ENCODE measurements at places on chromosomes 2 and 18.

DNA sequence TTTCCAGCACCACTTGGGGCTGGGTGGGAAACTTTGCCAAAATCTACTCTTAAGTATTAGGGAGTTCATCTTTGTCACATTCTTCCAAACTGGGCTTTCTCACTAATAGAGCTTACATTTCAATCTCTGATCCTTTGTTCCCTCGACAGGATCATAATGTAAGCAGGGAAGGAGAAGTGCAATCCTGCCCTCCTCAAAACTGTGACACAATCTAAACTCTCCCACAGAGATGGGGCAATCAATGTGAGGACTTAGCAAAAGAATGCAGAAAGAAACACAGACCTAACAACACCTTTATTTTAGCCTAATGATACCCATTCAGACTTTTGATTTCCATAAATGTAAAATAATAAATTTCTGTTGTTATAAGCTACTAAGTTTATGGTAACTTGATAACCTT is 40.8 kb downstream of the DSEL start:
- no peak for DNase-seq

GRCh38 chr2:201403880-201404279 is 46.7 kb upstream of the FLACC1 start:
- DNase-seq = no peak

GRCh38 chr2:208265801-208266552 is at the start of gene PIKFYVE:
Gene PIKFYVE (plus strand): TSS chr2:208266255. CDS start chr2:208271520, 5,265 bp downstream.
- DNase-seq = peak; percentile 96

GRCh38 chr2:231563378-231563961 is 29.2 kb upstream of the TEX44 start:
- peak; percentile 78 for DNase-seq

DNA sequence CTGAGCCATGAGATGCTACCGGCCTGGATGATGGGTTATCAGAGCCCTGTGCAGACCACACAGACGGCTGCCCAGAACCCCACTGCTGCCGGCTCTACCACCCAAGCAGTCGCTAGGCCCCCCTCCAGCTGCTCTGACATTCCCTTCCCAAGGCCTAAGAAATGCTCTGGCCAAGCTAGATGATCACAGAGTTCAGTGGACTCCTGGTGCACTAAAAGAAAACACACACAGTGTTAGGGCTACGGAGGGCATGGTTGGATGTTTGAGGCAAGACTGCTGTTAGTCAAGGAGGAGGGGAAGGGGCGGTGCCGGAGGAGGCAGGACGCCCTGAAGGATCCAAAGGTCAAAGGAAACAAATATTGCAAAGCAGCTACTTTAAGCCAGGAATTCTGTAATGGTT is 174.5 kb downstream of the MYCN start:
- DNase-seq = no peak

GRCh38 chr2:196489371-196489770 is 150.1 kb upstream of the CCDC150 start:
- no peak for DNase-seq

DNA sequence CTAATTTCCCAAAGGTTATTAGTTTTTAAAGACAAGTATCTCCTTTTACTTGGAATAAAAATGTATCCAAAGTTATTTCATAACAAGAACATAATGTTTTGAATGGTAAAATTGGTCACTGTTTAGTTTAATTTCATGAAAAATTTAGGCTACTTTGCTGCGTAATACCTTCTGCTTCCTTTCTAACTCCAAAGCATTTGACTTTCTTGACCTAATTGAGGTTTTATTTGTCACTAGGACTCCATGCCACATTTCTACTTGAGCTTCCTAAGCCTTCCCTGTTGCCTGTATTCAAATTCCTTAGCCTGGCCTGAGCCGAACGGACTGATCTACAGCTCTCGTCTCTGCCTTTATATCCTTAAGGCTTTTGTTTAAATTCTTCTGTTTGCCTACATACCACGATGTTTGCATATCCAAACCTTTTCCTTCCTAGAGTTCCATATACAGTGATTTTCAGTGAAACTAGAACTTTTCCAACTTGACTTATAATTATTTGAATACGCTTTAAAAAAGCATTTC is 25.1 kb downstream of the ARMC9 start:
- DNase-seq = no peak

DNA sequence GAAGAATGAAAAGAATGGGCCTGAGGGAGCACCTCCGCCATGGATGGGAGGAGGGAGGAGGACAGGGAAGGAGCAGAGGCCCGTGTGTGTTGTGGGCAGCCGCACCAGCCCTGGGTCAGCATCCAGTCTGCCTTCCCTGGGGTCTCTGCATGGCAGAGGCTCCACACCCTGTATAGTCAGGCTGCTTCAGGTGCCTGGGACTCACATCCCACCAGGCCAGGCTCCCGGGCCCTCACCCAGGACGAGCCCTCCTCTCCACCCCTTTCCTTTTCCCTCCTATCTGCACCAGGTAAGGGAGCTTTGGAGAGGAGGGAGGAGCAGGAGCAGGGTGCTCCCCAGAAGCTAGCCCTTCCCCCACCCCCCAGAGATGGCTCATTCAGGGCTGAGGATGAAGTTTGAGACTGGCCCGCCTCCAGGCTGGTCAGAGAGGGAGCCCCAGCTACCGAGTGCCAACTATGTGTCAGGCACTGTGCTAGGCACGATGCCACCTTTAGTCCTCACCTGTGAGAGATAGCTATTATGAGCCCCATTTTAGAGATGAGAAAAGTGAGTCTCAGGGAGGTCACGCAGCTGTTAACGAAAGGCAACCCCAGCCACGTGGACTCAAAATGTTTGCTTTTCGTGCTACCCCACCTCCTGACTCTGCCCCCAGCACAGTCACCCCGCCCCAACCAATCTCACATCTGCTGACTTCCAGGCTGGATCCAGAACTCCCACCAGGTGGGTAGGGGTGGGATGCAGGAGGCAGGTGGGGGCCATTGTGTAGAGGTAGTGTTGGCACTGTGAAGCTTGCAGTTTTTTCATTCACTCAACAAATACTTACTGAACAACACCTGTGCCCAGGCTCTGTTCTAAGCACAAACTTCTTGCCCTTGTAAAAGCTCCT is 242.1 kb downstream of the DYSF start:
- no peak for DNase-seq

- DNase-seq = no peak
These were observed 32.1 kb upstream of the EVA1A start for GRCh38 chr2:75592888-75593287.

GRCh38 chr2:46162329-46163097 is 134.7 kb upstream of the EPAS1 start:
- DNase-seq = no peak

- DNase-seq = no peak
These were observed 46.2 kb downstream of the LBH start for GRCh38 chr2:30277582-30277981.

DNA sequence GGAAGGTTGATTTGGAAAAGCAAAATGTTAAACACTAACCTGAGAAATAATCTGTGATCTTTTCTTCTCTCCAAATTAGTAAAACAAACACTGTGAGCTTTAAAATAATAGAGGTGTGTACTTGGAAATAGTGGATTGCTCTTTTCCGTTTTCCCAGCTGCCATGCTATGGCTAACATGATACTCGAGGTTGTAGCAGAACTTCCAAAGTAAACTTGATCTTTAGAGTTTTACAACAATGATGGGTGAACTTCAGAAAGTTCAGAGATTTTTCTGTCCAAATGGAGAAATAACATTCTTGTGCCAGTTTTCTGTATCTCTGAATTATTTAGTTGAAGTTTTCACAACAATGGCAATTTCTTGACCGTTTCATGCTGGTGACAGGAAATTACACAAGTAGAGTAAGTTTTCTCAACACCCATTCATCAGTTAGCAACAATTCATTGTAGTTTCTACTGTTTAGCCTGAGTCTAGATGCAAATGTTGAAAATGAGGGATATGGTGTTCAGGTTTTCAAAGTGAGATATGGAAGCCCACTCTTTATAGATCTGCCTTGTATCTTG is 135.3 kb upstream of the CTAGE1 start:
- DNase-seq = no peak

- no peak for DNase-seq
These were observed 123.3 kb downstream of the HDAC4 start for GRCh38 chr2:239277401-239278085.

GRCh38 chr18:77422974-77423867 is 173.6 kb downstream of the GALR1 start:
- no peak for DNase-seq

- DNase-seq = no peak
These were observed 59.6 kb downstream of the HDAC4 start for GRCh38 chr2:239341146-239341732.
